OCI-LY7 (cell line): ENCODE measurements at places on chromosomes 7 and 10.

DNA sequence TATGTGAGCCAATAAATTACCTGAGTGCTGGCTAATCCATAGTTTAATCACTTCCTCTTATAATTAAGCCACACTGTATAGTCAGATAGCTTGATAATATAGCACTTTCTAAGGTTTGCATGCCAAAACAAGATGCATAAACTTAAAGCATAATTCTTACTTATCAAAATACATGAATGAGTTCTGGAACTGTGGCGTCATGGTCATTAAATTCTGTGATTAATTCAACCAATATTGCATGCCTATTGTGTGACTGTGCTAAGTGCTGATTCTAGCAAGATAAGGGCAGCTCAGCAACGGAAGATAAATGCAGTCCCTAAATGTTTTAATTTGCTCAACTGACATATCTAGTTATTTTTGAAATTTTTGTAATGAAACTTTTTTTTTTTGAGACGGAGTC, 29.7 kb downstream of the HOXA1 start:
- DNase-seq = no peak

- no peak for DNase-seq
Observed at GRCh38 chr7:99668541-99668940, 11.3 kb downstream of the CYP3A5 start.

DNA sequence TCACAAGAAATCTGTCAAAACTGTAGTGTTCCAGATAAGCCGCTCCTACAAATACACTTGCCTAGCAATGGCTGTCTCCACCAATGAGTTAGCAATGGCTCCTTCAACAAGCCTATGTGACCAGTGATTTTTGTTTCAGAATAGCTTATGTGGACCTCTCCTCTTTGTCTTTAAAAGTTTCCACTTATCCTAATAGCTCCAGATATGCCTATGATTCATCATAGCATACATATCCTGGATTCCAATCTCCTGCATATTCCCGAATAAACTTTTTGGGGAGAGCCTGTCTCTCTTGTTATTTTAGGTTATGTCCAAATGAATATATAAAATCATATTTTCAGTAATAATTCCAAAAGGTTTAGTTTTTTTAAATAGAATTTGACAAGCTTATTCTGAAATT, 510.6 kb downstream of the ARL4A start:
- DNase-seq = no peak

- DNase-seq = no peak
Observed at GRCh38 chr7:80412842-80413241, 99.0 kb downstream of the GNAT3 start.

DNA sequence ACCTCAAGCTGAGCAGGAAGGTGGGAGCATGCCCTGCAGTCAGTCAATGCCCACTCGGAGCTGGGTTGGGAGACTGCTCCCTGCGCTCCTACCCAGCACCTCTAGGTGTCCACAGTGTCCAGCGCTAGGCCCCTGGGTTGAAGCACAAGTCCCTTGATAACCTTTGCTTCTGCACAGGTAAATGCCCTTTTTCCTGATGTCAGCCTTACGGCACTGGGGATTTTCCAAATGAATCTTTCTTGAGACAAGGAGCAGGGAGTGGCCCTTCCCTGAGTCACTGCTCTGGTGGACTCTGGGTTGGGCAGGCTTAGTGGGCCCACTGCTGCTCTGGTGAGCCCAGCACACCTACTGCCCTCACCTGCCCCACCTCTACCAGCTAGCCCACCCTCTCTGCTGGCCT, 61.9 kb upstream of the OPN4 start:
- DNase-seq = no peak

DNA sequence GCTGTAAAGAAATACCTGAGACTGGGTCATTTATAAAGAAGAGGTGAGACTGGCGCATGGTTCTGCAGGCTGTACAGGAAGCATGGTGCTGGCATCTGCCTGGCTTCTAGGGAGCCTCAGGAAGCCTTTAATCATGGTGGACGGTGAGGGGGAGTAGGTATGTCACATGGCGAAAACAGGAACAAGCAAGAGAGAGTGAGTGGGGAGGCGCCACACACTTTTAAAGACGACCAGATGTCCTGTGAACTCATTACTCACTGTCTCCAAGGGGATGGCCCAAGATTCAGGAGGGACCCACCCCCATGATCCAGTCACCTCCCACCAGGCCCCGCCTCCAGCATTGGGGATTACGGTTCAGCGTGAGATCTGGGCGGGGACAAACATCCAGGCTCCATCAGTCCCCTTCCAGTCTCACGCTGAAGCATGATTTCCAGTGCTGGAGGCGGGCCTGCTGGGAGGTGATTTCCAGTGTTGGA, 3.2 kb downstream of the ZNF316 start:
- no peak for DNase-seq

DNA sequence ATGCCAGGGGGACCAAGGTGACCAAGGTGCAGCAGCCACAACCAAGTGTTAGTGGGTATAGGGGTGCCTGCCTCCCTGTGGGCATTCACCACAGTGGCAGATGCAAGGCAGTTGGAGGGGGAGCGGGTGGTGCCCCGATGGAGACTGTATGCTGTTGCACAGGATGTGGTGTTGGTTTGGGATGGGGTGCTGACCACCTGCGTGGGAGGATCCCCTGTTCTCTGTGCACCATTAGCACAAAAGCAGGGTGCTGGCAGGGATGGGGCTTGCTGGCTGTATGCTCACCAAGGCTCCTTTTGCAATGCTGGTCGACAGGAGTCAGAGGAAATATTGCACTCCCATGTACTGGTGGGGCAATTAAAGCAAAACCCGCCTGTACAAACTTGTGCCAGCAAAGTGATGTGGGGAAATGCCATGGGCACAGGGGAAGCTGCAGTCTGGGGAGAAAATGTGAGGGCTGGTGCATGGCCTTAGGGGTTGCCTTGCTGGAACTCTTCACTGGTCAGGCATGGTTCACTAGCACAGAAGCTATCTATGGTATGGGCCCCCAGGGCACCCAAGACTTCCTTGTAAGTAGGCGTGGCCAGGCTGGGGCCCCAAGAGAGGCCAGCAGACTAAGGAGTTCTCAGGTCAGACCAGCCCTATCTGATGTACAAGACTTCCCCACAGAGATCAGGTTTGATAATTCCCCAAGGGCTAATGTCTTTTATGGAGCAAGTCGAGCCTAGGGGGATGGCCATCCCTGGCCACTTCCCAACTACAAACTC, 51.9 kb upstream of the GNAT3 start:
- no peak for DNase-seq

- no peak for DNase-seq
Observed at GRCh38 chr7:159017210-159017609, 127.5 kb downstream of the VIPR2 start.

- no peak for DNase-seq
Observed at GRCh38 chr10:43322331-43322730, 49.1 kb upstream of the FXYD4 start.

DNA sequence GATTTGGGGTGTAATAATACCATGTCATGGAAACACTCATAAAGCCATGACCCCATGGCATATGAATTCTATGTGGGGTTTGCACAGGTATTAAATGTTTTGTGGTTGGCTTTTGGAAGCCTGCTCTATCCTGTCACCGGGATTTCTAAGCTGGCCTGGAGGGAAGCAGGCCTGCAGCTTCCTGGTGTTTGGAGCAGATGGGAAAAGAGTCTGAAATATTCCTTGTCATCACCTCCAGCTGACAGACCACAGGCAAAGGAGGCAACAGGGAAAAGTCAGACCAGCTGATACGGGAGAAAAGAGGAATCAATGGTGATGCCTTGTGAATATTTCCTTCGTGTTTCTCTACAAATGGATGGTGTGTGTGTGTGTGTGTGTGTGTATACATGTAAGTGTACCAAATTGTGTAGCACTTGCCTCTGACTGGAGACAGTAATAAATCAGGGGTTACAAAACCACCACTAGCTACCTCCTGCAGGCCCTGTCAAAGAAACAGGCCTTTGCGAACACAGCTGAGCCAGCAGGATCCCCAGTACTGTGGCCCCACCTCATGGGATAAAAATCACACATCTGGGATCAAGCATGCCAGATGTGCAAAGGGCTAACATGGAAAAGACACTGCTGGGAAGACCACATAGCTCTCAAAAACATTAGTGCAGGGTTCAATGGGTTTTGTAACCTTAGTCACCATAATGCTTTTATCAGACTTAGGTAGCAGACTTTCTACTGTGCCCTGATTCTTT, 120.8 kb upstream of the HPS1 start:
- no peak for DNase-seq

DNA sequence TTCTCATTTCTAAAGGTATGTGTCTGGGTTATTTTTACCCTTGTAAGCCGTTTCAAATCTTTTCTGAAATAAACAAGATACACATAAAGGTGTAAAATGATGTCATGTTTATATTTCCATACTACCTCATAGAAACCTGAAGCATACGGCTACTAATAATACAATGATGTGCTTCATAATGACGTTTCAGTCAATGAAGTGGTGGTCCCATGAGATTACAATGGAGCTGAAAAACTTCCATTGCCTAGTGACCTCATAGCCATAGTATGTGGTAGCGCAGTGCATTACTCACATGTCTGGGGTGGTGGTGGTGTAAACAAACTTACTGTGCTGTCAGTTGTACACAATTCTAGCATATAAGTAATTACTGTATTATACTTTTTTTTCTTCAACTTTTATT, 24.9 kb downstream of the EPDR1 start:
- DNase-seq = no peak

DNA sequence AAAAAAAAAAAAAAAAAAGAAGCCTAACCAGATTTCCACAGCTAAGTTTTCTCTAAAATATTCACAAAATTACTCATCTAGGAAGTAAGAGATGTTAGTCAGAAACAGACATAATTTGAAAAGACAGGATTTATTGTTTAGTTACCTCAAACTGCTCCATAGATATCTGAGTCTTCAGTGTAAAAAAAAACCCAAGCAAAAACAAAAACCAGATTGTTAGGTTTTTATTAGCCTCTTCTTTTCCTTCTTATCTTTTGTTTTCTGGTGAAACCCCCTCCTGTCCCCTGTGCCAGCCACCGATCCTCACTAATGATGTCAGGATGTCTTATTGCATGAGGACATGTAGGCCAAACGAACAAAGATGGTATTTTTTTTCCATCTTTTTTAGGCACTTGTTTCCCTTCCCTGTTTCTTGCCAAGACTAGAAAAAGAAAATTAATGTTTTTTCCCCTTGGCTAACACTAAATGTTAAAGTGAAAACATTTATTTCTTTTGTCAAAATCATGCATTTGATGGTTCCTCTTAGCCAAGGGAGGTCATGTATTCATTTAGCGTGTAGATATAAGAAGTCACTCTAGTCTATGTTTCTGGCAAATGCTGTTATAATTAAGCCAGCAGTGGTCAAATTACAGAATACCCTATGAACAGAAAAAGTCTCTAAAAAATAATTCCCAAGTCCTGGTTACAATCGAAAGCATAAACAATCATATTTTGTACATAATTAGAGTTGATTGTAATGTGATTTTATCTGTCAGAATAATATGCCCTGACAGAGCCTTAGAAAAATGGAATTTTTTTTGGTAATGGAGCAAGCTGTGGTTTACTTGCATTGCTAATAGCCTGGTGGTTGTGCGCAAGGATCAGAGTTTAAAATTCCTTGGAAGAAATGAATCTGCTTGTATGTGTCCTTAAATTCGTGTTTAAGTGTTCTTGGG, 702.4 kb upstream of the FZD8 start:
- no peak for DNase-seq

GRCh38 chr7:46558482-46559193, 637.6 kb upstream of the IGFBP3 start:
- no peak for DNase-seq

DNA sequence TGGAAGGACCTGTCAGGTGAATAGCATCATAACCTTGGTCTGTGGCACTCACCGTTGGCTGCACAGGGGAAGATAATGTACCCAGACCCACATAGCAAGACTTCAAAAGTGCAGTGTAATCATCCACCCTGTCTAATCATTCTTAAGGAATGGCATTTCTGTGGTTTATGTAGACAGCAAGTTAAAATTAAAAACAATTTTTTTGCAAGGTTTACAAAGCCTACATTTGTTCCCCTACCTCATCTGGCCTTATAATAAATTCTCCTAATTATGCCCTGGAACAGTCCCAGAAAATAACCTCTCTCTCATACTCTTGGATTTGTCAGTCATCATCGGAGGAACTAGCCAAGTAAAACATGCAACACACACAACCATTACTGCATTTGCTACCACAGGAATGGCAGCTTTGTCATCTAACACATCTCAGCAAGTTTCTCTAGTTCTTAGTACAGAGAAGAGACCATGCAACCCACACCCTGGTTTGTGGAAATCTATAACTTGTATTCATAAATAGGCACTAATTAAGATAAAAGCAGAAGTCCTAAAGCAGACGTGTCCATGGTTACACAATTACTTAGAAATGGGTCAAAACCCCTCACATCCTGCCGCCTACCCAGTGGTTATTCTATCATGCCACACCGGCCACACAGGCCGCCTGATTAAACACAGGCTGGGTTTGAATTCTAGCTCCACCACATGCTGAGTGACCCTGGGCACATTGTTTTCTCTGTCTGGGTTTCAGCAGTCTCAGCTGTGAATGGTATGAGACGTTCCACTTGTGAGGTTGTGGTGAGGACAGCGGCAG, 19.1 kb downstream of the ABLIM1 start:
- no peak for DNase-seq

DNA sequence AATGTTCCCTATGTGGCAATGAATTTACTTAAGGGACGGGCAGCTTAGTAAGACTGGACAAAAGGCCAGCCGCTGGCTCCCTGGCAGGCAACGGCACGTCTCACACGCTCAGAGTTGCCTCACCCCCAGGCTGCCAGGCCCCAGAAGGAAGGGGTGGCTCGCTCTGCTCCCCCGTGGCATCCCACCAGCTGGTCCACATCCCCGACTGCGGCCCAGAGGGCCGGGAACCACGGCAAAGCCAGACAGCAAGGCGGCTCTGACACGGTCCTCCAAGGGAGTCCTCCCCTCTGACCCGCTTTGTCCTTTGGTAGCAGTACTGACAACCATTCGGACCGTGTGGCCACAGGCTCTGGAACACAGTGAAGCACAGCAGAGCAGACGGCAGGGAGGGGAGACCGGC, 34.1 kb downstream of the NUDT1 start:
- DNase-seq = no peak

DNA sequence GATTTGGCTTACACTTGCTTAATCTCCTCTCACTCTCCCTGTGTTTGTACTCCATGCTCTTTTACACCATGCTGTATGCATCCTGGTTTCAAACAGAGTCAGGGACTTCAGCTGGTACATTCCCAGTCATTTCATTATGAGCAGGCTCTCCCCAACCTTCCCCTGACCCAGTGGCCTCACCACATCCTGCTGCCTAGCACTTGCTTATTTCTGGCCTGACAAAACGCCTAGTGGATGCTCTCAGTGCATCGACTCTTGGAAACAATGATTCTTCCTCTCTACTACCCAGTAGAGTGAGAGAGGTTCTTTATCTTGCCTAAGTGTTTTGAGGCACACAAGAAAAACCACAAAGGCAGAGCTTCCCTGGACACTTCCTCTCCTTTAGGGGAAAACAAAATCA, 63.4 kb downstream of the CAV1 start:
- peak; percentile 4 for DNase-seq

DNA sequence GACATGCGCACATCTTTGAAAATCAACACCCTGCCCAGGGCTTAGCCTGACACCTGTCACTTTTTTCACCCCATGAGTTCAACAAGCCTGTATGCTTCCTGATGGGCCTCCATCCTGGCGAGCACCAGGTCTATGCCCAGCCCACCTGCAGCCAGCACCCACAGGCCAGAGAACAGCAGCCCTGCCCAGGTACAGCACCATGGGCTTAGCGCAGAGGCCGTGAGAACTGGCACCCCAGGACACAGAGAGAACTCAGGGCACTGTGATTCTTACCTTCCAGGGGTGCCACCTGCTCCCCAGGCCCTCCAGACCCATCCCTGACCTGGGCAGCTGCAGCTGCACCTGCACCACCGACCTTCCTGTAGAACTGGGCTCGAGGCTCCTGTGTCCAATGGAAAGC, 536.6 kb downstream of the TCERG1L start:
- no peak for DNase-seq

- DNase-seq = no peak
Observed at GRCh38 chr7:127680983-127681382, 29.0 kb downstream of the SND1 start.
